HT1080 (cell line): ENCODE measurements at places on chromosomes 16 and 17. TPM values are rescaled to one million over a fixed set of nuclear protein-coding genes. Genes with fewer than 3 reads are reported as not detected.
A peak's percentile ranks its signal among the peaks of the same experiment; 100 is the strongest.

Gene ADAP2
- 0.43 TPM in 1 of 2 replicates, not detected in the other for total RNA-seq

GRCh38 chr17:12089809-12090384 lies 69.2 kb downstream of the MAP2K4 start:
- peak; percentile 85 for DNase-seq

- DNase-seq, result no peak
Observed at GRCh38 chr16:90041896-90042473, 22.7 kb upstream of the DBNDD1 start.

DNA sequence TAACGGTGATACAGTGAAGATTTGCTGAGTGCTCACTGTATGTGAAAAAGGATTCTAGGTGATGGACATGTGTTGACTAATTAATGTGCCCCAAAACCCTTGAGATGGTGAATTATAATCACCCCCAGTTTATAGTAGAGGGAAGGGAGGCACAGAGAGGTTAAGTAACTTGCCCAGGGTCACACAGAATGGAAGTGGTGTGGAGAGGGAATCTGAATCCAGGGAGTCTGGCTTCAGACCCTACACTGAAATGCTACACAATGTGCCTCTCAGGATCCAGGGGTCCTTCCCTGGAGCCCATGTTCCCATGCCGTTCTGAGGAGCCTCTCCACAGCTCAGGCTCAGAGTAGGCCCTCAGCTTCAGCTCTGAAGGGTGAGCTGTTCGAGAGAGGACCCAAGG lies 11.6 kb downstream of the TRPV2 start:
- no peak for DNase-seq

GRCh38 chr16:79132701-79133100 lies 467.8 kb downstream of the MAF start:
- DNase-seq, result no peak
